ENCODE measurements at places on chromosomes 4 and X.

GRCh38 chrX:105458846-105459245, 238.4 kb upstream of the TEX13A start:
- no peak for DNase-seq

DNA sequence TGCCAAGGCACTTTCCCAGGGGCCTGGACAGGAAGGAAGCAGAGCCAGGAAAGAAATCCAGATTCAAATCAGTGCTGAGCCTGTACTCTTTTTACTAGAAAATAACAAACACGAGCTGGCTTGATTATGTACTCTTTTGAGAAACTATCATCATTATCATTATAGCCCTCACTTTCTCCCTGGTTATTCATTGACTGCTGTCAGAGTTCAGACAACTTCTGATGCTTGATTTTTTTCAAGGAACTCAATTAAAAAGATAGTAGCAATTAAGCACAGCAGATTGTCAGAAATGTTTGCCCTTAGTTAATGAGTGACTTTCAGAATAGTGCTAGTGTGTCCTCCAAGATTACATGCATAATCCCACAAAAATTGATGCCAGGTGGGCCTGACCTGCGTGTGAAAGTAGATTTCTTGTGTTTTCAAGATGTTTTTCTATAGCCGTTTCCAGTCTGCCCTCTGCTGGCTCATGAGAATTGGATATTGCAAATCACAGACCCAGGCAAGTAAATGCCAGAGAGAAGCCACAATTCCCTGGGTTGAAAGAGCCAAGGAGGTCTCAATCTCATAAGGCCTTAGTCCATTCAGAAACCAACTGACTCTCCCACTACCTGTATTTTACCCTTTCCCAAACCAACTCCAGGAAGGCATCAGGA, 14.3 kb upstream of the PNPLA4 start:
- no peak for DNase-seq

DNA sequence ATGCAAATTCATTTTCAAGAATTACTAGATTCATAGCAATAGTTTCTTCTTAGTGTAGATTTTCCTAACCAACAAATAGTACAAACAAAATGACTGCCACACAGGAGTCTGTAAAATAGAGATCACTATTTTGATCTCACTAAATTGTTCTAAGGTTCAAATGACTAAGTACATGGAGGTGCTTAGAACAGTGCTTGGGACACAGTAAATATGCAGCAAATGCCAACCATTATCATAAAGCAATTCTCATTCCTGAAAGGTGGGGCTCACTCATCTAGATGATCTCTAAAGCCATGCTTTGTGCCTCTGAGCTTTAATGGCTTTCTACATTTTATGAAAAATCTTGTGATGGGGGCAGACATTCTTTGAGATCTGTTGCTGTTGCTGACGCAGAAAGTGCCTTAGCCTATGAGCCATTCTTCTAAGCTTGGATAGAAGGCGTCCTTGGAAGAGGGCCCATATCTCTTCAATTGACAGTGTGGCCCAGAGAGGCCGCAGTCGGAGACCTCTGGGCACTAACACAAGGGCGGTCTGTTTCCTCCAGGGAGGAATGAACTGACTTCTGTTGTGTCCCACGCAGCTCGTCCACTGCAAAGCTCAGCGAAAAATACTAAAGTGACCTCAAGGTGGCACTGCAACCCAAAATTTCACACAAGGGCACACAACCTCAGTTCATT, 23.5 kb downstream of the TLR10 start:
- DNase-seq: peak; percentile 97

DNA sequence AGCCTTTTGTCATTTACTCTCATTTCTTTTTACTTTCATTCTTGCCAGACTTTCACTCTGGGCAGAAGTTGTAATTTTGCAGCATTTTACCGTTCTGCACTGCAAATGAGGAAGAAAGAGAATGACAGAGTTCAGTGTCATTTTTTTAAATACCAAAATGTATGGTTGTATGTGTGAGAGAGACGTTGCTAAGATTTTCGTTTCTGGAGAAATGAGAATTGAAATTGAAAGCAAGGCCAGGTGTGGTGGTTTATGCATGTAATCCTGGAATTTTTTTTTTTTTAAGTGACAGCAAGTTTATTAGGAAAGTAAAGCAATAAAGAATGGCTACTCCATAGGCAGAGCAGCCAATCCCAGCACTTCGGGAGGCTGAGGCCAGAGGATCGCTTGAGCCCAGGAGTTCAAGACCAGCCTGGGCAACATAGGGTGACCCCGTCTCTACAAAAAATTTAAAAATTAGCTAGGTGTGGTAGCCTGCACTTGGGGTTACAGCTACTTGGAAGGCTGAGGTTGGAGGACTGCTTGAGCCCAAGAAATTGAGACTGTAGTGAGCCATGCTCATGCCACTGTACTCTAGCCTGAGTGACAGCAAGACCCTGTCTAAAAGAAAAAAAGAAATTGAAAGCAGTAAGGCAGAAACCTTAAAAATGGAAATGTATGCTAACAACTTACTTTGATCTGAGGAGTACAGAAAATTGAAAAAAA, 12.9 kb downstream of the DCK start:
- no peak for DNase-seq

DNA sequence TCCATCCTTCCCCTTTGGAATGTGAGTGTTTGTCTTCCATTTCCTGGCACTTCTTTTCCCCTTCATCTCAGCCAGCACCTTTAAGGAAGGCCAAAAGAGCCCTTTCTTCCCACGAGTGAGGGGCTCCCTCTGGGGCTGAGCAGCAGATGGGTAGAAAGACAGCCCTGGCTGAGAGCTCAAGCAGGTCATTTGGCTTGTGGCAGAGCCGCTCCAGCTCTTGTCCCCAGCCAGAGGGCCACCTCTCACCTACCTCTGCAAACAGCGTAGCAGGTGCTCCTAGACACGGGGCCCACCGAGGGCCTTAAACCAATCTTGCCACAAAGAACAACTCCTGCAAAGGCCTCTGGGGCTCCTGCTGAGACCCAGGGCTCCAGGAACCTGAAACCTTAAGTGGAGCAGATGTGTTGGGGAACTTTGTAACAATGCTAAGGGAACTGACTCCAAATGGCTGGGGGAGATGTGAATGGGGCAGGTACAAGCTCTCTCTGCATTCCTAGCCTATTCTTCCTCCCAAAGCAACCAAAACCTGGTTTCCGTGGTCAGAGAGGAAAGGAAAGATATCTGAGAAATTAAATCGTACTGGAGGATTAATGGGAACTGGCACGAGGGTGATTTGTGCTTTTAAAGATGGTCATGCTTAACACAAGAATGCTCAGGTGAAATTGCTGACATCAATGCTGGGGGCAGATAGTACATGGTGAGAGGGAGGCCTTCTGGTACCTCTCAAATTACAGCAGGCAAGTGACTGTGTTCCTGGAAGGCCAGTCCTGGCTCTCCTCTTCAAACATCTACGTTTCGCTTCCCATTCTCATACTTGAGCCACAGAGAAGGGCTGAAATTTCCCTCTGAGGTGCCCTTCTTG, 27.0 kb downstream of the TFDP3 start:
- no peak for DNase-seq

- DNase-seq: no peak
These were observed 283.8 kb downstream of the CRLF2 start for GRCh38 chrX:928606-929005.

All from foreskin melanocyte (primary cell).